Activated T-helper 1 cell treated with anti-CD3 and anti-CD28 coated beads, Interleukin-2, amount 50 U/mL, for 16 hours (primary cell): ENCODE measurements at places on chromosomes 1 and 21.

DNA sequence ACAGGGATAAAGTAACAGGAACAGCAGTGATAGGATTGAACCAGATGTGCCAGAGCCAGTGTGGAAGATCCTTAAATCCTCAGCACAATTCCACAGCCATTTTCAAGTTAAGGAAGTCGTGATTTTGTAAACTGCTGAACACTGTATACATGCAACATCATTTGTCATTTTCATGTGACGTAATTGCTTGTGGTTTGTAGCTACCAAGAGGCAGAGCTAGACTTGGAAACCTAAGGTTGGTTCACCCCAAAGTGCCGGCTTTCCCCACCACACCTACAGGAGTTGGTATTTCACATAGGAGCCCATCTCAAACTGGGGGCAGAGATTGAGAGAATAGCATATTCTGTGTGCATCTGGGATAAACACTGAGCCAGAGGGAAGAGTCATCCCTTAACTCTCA, 113.9 kb downstream of the CAPN8 start:
- no peak for DNase-seq

DNA sequence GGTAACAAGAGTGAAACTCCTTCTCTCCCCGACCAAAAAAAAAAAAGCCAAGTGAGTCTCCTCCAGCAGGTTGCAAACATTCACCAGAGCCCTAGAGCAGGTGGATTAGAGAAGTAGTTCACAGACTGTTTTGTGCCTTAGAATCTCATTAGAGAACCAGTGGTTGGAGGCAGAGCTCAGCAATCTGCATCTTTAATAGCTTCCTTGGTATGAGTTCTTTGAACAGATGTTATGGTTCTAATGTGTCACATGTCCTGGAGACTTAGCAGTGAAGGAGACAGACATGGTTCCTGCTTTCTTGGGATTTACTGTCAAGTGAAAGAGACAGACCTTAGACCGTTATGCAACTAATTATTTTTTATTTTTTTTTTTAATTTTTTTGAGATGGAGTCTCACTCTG, 26.8 kb downstream of the SESN2 start:
- DNase-seq = no peak

DNA sequence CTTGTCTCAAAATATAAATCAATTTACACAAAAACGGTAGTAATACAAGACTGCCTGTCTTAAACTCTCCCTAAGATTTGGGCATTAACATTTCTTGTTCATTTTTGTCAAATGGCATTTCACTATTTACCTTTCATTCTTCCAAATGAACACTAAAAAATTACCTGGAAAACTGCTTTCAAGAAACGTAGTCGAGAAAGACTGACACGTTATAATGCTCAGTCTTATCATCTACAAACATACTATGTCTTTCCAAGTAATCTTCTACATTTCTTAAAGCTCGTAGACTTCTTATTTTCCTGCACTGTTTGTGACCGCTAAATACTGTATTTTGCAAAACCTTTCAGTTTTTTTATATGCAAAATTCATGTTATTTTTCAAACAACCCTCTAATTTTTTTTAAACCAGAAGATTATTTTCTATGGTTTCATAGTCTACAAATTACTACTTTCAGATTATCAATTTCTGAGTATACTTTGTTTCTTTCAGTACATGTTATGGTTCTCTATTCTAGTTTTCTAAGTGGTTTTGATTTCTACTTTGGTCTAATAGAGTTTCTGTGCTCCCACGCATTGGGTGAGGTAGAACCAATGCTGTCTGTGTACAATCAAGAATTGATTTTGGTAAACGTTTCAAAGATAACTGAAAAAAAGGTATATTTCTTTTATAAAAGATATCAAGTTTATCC, 336.4 kb downstream of the SMYD3 start:
- no peak for DNase-seq

- peak; percentile 98 for DNase-seq
Measured at GRCh38 chr1:65419681-65420589, 533 bp upstream of the LEPR start.

DNA sequence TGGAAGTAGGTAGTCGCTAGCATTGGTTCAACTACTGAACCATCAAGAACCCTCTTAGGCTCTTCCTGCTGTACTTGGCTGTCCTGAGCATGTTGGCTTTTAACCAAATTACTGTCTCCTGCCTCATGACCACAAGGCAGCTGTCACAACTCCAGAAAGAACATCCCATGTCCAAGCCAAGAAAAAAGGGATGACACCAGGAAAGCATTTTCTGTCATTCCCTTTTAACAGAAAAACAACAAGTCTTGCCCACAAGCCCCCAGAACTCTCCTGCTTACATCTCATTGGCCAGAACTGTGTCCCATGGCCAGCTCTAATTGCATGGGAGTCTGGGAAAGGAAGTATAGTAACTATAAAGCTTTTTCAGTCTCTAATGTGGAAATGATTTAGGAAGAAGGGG, 2.4 kb upstream of the RNU5D-1 start:
- DNase-seq = no peak

- no peak for DNase-seq
Measured at GRCh38 chr1:22250724-22251123, 107.8 kb upstream of the WNT4 start.

GRCh38 chr1:99535470-99536164, 110.3 kb upstream of the PALMD start:
- no peak for DNase-seq

- DNase-seq = no peak
Measured at GRCh38 chr1:30572192-30572591, 151.2 kb downstream of the MATN1 start.

GRCh38 chr1:12407050-12407961, 177.5 kb downstream of the VPS13D start:
- no peak for DNase-seq

DNA sequence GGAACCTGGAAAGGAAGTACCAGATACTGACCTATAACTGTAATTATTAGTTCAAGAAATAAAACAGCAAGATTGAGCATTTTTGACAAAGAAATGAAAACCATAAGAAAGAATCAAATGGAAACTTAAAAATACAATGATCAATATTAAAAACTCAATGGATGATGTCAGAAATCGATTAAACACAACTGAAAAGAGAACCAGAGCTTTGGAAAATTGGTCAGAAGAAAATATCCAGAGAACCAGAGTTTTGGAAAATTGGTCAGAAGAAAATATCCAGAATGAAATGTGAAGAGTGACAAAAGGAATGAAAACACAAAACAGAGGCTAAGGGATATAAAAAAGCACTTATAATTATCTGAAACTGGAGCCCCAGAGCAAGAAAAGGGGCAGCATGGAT, 438.6 kb downstream of the AJAP1 start:
- DNase-seq = no peak
